GM12864 (cell line): ENCODE measurements at places on chromosomes 3 and 15.

DNA sequence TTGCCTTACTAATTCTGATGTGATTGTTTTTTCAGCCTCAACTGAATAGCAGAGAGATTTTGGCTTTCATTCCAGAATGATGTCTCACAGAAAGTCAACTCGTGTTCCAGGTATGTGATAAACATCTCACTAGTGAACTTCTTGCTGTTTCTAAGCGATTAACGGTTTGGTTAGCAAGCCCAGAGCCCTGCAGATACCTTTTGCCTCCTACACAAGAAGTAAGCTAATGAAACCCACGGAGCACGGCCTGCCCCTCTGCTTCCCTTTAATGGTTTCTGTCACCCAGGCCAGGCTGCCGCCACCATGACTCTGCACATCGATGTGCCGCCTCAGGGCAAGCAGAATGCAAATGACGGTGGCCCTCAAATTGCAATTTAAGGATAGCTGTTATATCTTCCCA, 155.9 kb upstream of the ICE2 start:
- peak; percentile 41 for DNase-seq

GRCh38 chr3:14871456-14872200, 52.9 kb downstream of the FGD5 start:
- no peak for DNase-seq

DNA sequence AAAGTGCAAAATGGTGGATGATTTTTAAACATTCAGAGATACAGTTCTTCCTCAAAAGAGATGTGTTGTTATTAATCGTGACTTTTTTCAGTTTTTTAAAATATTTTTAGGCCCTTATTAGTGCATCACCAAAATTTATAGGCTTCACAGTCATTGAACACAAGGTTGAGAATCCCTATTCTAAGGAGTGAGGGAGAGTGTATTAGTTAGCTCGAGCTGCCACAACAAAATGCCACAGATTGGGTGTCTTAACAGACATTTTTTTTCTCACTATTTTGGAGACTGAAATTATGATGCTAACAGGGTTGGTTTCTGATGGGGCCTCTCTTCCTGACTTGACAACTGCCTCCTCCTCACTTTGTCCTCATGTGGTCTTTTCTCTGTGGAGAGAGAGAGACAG, 145.9 kb upstream of the TPRG1 start:
- DNase-seq, result no peak

GRCh38 chr3:29026959-29027358, 253.9 kb upstream of the RBMS3 start:
- DNase-seq, result no peak

DNA sequence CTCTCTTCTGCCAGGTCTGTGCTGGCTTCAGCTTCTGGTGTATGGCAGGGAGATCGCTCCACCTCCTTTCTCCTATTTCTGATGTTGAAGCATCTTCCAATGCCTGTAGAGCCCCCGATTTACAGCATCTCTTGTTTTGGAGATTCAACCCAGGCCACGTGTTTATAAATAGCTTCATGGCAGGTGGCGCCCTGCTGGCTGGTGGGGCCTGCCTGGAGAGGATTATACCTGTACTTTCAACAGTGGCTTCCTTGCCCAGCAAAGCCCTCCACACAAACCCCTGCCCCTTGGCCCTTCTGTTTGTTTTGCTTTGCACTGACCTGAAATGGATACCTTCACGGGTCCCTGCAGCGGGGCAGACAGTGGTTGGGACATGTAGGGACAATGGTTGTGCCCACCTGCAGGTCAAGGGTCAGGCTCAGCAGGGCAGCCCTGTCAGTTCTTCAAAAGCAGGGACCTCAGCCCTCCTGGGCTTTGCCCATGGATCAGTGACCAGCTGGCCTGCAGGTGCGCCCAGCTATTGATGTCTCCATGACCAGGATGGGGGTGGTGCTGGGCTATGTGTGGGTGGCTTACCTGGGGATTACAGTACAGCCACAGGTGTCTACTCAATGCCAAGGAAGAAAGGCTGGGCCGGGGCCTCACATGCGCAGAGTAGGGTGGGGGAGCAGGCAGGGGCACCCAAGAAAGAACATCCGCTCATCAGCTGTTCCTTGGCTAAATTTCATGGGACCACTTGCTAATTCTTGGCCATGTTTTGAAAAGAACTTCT, 112.7 kb upstream of the PRR23C start:
- DNase-seq, result no peak

DNA sequence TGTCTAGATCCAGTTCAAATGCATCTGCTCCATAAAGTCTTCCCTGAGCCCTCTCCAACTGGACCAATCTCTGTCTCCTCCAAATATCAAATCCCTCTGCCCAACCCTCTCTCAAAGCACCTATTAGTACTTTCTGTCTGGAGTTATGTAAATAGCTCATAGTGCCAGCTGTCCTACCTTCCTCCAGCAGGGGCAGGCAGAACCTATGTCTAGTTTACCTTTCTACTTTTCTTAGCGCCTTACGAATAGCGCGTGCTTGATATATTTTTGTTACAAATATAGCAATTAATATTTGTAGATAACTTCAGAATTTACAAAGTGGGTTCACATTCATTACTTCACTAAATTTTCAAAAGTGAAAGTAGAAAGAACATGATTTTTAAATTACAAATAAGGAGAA, 14.0 kb upstream of the CCDC80 start:
- no peak for DNase-seq

DNA sequence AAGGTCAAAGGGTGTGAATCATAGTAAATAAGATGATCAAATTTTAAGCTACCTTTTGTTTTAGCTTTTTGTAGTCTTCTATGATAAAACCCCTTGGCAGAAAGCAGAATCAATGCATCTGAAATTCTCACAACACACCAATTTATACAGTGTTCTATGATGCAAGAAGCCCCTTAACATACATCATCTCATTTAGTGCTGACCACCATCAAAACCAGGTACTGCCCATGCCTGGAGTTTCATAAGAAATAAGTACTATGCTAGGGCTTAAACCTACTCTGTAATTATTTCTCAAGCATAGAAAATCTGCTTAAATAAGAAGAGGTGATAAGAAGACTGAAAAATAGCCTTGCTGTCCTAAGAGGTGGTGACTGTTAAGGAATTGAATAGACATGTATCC, 67.6 kb downstream of the NBEAL2 start:
- DNase-seq, result no peak

DNA sequence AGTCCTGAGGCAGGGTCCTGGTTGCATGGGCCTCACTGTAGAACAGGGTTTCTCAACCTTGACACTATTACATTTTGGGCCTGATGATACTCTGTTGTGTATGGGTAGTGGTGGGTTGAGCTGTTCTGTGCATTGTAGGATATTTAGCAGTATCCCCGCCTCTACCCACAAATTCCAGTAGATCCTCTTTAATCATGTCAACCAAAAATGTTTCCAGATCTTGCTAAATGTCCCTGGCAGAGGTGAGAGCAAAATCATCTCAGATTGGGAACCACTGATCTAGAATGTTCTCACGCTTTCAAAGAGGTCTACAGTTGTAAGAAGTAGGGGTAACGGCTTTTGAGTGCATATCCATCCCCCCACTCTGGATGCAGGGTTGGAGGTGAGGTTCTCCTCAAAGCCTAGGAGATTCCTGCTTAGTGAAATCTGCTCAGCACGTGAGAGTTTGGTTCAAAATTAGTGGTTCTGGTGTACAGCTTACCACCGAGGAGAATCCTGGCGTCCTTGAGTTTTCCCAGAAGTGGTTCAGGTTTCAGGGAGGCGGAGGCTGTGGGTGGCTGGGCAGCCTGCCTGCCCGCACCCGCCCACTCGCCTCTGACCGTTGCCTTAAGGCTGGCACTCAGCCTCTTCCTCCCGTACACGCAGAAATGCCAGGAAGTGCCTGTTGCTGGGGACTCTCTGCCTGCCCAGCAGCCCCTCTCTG, 5.3 kb downstream of the ACVR2B start:
- no peak for DNase-seq

DNA sequence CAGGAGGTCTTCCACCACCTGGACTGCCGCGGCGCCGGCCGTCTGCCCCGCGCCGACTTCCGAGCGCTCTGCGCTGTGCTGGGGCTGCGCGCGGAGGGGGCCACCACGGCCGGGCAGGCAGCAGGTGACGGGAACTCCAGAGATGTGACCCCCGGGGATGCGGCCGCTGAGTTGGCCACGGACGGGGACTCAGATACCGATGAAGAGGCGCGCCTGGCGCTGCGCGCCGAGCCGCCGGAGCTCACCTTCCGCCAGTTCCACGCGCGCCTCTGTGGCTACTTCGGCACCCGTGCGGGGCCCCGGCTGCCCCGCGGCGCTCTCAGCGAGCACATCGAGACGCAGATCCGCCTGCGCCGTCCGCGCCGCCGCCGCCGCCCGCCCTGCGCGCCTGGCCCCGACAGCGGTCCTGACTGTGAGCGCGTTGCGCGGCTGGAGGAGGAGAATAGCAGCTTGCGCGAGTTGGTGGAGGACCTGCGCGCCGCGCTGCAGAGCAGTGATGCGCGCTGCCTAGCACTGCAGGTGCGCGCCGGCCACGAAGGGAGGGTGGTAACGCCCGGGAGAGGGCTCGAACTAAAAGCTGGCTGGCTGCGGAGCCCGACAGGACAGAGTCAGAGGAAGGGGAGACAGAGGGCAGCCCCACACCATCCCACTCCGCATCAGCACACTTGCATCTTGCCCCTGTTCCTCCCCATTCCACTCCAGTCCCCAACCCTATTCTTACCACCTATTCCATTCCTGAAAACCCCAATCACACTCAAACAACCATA, 885 bp downstream of the EFCC1 start:
- no peak for DNase-seq

- DNase-seq, result no peak
Measured at GRCh38 chr3:72548461-72548860, 299.8 kb downstream of the SHQ1 start.
